ENCODE measurements at places on chromosomes 11 and 22.

DNA sequence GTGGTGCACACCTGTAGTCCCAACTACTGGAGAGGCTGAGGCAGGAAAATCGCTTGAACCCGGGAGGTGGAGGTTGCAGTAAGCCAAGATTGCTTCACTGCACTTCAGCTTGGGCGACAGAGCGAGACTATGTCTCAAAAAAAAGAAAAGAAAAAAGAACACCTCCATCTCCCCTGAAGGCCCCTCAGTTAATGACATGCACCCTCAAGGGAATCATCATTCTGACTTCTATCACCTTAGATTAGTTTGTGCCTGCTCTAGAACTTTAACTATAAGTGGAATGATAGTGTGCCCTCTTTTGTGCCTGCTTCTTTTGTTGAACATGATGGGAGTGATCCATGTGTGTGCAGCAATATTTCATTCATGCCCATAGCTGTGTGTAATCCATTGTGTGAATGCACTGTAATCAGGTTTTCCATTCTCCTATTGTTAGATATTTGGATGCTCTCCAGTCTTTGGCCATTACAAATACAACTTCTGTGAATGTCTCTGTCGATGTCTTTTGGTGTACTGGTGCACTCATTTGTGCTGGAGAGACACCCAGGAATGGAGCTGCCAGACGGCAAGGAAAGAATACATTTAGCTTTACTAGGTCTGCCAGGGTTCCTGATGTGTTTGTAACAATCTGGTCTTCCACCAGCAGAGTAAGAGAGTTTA is 883 bp upstream of the VPREB3 start:
- DNase-seq, result no peak

GRCh38 chr11:32606220-32606619 is 22.6 kb downstream of the EIF3M start:
- DNase-seq, result no peak

DNA sequence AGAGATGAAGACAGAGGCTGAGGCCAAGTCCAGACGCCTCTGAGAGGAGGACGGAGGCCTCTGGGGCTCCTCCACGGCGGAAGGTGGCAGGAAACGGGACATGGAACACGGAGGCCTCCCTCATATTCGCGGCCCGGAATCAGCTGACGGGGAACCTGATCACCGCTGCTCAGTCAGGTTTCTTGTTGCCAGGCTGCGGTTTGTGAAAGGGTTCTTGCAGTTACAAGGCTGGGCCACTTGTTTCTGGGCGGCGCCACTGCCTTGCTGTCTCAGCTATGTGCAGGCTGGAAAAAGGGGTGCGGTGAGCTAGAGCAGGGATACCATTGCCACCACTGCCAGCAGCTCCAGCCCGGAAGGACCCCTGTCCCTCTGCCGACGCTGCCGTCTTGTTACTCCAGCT is 10.0 kb upstream of the MMP1 start:
- DNase-seq, result no peak

- no peak for DNase-seq
Measured at GRCh38 chr11:117885777-117886176, 9.3 kb upstream of the FXYD6 start.

- no peak for DNase-seq
Measured at GRCh38 chr11:117506971-117507370, 179.3 kb downstream of the CEP164 start.

DNA sequence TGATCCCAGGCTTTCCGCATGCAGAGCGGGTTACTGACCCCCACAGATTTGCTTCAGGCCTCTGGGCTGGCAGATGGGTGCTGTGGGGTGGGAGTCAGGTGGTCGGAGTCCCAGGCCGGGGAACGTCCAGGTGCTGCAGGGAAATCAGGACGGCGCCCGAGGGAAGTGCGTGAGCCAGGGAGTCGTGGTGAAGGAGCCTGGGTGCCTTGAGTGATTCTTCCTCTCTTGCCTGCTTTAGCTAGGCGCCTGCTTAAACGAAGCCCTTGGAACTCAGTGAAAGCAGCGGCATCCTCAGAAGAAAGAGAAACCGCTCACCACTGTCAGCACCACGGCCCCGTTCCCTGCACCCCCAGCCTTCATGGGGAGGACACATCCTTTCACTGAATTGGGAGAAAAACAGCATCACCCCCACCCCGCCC is 455.6 kb downstream of the BRD1 start:
- no peak for DNase-seq

DNA sequence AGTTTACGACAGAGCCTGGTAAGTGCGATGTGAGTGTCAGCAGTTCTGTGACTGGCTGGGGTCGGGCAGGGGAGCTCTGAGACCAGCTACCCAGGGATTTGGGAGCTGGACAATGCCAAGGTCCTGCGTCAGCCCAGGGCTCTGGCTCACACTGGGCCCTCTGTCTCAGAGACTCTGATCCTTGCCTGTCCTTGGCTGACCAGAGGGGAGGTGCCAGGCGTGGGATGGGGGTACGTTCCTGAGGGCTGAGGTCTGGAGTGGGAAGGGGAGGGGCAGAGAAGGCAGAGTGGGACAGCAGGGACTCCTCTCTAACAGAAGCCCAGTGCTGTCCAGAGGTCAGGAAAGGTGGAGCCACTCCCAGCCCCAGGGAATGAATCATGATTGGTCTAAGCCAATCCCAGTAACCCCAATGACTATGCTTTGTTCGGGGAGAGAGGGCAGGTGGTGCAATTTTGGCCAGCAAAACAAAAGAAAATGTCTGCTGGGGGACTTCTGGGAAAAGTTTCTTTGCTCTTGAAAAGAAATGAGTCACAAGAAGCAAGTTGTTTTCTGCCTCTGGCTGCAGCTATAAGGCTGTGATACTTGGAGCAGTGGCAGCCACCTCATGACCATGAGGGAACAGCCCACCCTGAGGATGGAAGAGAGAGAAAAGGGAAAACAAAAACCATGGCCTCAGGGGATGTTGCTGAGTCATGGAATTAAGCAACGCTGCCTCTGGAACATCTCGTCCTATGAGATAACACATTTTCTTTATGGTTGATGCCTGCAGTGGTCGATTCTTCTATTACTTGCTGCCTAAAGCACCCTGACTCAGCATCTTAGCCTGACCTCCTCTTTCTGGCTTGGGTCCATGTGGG is 108.3 kb downstream of the CHST1 start:
- DNase-seq, result no peak

DNA sequence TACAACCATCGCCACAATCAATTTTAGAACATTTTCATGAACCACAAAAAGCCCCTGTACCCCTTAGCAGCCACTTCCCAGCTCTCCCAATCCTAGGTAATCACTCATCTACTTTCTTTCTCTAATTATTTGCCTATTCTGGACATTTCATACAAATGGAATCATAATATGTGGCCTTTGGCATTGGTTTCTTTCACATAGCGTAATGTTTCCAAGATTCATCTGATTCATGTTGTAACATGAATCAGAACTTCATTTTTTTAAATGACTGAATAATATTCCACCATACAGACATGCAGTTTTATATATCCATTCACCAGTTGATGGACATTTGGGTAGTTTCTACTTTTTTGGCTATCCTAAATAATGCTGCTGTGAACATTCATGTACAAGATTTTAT is 56.2 kb upstream of the RCN1 start:
- no peak for DNase-seq

DNA sequence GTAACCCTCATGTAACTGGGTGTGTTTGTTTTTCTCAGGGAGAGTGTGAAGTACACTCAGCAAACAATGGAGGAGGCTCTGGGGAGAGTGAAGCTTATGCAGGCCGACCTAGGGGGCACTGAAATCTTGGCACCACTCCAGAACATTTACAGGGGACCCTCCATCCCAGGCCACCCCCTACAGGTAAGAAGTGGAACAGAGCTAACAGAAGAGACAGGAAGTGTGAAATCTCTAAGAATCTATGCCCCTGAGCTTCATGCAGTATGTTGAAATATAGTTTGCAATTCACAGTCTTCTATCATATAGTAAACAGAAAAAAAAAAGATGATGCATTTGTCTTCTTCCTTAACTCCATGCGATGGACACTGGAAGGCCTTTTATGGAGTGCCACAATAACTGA is 8.4 kb downstream of the VWA5A start:
- DNase-seq, result no peak

GRCh38 chr11:62708793-62709192 is 1.3 kb downstream of the GNG3 start:
- peak; percentile 42 for DNase-seq

DNA sequence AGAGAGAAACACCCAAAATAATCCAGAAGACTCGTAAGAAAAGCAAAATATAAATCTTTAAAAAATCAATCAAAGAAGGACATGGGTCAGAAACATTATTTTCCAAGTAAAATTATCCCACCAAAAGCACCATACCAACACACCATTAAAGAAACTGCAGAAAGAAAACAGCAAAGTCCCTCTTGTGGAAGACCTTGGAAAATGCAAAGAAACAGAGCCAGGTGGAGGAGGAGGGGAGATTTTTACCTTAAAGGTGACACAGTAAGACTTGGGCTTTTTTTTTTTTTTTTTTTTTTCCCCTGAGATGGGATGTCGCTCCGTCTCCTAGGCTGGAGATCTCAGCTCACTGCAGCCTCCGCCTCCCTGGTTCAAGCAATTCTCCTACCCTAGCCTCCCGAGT is 123.8 kb downstream of the LARGE1 start:
- DNase-seq, result no peak

DNA sequence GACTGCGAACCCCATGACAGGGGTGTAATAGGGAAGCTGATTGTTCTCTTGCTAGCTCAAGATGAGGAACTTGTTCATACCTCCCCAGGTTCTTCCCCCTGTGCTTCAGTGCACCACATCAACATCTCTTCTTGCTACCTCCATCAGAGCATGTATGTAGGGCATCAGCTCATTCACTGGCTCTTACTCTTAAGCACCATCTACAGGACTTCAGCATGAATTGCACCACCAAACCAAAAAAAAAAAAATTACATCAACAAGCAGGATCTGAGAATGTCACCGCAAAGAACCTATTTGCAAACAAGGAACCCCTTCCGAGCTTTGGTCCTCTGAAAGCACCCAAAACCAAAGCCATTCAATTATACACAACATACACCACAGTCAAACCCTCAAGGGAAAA is 2226.5 kb upstream of the RAG2 start:
- DNase-seq, result no peak

DNA sequence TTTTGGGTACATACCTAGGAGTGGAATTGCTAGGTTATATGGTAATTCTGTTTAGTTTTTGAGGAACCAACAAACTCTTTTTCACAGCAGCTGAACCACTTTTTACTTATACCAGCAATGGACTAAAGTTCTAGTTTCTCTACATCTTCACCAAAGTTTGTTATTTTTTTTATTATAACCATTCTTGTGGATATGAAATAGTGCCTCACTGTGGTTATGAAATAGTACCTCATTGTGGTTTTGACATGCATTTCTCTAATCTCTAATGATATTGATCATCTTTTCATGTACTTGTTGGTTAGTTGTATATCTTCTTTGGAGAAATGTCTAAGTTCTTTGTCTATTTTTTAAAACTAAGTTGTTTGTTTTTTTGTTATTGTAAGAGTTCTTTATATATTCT is 27.2 kb downstream of the STIM1 start:
- DNase-seq, result no peak

DNA sequence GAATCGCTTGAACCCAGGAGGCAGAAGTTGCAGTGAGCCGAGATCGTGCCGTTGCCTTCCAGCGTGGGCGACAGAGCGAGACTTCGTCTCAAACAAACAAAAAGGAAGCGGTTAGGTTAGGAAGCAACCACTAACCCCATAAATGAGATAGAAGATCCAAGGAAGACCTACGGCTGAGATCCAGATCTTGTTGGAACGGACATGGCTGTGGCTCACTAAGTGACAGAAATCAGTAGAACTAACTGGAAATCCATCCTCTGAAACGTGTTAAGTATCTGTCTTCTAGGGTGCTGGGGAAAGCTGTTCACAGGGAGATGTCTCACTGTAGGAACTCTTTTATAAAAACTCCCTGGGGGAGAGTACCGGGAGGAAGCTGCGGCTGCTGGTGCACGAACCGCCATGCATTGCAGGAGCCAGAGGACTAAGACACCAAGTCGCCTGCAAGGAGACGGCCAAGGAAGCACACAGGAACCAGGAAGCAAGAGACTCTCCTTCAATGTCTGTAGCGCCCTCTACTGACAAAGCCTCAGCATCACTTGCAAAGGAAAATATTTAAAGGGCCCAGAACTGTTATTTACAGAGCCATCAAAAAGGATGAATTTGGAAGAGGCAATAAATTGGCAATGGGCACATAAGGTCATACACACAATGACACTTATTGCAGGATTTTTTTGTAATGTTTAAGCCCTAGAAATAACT is 16.9 kb upstream of the SPTY2D1 start:
- peak; percentile 43 for DNase-seq

DNA sequence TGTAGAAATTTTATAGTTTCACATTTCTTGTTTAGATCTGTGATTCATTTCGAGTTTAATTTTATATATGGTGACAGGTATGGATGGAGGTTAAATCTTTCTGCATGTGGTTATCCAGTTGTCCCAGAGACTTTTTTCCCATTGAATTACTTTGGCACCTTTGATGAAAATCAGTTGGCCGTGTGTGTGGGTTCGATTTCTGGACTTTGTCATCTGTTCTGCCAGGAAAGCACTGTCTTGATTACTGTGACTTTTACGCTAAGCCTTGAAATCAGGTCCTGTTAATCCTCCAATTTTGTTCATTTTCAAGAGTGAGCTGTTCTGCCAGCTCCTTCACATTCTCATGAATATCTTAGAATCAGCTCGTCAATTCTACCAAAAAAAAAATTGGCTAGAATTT is 107.4 kb downstream of the KCNQ1 start:
- DNase-seq, result no peak

GRCh38 chr11:81966340-81966739 is 767.3 kb downstream of the FAM181B start:
- DNase-seq, result no peak

GRCh38 chr11:96708219-96708878 is 318.5 kb downstream of the JRKL start:
- DNase-seq, result no peak

GRCh38 chr11:29129844-29130243 is 887.0 kb downstream of the KCNA4 start:
- no peak for DNase-seq

DNA sequence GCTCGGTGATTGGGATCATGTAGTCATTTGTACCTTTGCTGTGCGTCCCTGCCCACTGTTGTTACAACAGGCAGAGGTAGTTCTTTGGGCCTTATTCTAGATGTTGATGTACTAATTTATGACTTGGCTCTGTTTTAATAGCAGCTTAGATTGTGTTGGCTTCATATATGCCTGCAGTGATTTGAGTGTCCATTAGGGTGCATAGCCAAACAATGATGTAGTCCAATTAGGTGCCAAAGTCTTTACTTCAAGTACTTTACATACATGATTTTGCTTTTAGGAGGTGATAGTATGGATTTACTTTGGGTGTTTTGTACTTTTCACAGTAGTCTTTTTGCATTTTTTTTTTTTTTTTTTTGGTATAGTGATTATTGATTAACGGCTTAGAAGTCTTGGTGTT is 46.4 kb downstream of the PPP6R3 start:
- no peak for DNase-seq

DNA sequence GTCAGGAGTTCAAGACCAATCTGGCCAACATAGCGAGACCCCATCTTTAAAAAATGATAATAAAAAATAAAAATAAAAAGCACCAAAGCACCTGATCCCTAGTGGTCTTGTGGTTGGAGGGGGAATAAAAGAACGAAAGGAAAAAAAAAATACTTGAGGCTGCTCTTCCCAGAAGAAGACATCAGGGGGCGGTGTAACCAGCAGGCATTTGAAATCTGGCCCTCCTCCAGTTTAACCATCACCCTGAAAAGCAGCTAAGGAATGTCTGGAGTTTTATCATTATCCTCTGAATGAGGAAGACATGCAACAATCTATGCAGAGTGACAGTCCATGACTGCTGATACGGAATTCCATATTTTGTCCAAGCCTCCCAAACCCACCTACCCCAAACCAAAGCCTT is 5.6 kb upstream of the KCTD17 start:
- DNase-seq, result no peak

GRCh38 chr11:13826505-13827278 is 135.8 kb upstream of the SPON1 start:
- DNase-seq, result no peak

Data from CD4-positive, alpha-beta T cell treated with Interleukin-4 for 1 hour (primary cell).